AG20443 (cell line): ENCODE measurements at places on chromosomes 2 and 18.

DNA sequence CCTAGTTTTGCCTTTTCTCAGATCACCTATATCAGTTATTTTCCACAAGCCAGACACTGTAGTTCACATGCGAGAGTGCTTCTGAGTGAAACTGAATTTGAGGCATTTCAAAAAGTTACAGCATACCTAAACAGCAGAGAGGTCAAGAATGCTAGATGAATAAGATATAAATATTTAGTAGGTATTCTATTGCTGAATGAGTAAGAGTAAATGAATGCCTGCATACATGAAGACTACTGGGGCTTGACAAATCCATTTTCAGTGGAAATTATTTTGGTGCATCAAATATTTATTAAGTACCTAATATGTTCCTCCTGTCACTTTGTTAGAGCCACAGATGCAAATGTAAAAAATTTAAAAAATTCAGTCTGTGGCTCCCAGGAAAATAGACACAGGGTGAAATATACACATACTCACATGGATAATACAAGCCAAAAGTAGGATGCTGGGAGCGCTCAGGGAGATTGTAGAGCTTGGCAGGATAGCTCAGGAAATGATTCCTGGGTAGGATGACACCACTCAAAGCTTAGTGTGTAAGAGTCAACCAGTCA, 27.6 kb upstream of the CDC42EP3 start:
- DNase-seq, result no peak

DNA sequence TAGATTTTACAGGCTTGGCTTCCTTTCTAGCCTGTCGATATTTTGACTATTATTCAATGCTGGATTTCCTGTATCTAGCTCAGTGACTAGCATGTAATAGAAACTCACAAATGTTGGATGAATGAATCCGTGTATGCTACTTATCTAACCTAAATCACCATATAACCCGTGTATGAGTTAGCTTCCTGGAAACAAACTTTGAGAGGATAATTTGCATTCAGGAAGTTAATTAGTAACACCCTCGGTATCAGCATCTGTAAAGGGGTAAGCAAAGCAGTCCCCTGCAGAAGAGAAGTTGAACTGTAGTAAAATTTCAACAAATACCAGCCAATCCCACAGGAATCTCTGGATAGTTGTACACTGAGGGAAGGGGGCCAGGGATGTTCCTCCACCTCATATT, 269.4 kb upstream of the LRATD1 start:
- no peak for DNase-seq

DNA sequence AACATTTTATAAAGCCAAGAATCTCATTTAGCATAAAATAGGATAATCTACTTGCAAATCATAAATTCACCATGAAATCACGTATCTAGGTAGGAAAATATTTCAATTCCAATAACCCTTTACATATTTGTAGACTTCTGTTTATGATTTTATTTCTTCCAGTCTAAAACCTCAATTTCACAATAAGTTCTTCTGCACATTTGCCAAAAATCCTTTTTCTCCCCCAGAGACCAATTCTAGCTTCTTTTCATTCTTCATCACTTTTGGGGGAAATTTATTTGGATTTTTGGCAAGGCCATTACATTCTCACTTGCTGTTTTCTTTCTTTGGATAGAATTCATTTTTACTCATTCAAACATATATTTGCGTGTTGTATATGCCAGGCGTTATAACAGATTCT, 86.8 kb downstream of the SPRED2 start:
- peak; percentile 59 for DNase-seq

DNA sequence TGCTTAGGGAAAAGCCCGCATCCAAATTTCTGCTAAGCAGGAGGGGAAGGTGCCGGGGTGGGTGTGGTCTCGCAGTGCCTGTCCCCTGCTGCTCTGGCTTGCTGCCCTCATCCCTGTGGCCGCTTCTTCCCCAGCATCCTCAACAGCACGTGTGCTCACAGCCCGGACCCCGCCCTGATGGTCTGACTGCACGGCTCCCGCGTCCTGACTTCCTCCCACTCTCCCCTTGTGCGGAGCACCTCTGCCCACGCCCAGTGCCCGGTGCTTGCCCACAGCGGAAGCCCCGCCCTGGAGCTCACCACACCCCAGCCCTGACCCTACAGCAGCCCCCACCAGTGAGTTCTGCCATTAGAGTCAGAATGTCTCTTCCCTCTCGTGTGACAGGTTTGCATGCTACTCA, 277.9 kb downstream of the NDUFA10 start:
- DNase-seq, result no peak

DNA sequence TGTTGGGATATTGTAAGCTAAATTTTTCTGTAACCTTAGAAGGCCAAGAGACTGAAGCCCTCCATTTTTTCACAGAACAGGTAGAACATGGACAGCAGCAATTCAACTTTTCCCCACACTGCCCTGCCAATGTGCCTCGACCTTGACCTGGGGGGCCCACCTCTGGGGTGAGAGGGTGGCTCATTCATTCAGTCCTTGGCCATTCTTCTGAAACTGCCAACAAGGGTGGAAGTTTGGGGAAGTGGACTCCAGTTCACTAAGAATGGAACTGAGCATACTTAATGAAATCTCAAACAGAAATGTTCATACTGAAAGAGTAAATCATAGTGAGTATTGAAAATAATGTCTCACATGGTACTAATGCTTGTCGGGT, 1.1 kb downstream of the EEF1B2 start:
- DNase-seq, result no peak

DNA sequence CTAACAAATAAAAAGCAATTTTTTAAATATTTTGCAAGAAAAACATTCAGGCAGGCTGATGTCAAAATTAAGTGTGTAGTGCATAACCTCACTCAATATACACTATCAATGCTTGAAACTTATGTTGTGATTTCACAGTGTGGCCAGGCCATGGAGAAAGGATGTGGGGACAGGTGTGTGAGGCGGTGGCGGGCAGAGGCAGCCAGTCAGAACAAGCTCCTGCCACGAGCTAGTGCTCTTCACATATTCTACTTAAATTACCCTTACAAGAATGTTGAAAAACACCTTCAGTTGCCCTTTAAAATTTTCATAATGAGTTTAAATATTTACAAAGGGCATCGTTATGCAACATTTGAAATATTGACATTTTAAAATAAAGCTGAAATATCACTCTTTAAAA, 43.2 kb downstream of the CYB5A start:
- DNase-seq, result no peak

GRCh38 chr18:36314754-36315153, 17.2 kb downstream of the FHOD3 start:
- peak; percentile 61 for DNase-seq

- no peak for DNase-seq
Measured at GRCh38 chr2:40332191-40332826, 119.6 kb downstream of the SLC8A1 start.

DNA sequence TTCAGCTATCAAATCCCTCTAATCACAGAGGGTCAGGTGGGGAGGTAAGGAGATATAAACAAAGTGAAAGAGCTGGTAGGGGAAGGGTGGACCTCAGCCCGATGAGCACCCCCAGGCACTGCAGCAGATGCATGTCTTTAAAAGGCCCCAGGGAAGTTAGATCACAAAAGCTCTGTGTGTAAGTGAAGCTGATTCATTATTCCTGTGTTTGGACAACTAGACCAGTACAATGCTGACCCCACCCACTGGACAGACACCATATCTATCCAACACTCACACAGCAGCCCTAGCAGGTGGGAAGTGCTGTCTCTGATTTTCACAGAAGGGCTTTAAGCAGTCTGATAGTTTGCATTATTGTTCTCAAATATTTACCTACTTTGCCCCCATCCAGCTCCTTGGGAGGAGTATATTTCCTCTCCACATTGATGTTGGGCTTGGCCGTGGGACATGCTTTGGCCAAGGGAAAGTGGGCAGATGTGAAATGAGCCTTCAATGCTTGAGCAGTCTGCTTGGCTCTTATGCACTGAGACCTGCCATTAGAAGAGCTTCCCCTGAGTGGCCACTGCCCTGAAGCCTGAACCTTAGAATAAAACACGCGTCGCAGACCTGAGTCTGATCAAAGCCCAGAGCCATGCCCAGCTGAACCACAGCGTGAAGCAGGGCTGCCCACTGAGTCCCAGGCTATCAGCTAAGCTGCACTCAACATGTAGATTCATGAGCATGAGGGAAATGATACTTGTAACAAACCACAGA, 111.4 kb downstream of the COPS8 start:
- DNase-seq, result peak; percentile 60
